ENCODE measurements at places on chromosomes 7 and 10.

DNA sequence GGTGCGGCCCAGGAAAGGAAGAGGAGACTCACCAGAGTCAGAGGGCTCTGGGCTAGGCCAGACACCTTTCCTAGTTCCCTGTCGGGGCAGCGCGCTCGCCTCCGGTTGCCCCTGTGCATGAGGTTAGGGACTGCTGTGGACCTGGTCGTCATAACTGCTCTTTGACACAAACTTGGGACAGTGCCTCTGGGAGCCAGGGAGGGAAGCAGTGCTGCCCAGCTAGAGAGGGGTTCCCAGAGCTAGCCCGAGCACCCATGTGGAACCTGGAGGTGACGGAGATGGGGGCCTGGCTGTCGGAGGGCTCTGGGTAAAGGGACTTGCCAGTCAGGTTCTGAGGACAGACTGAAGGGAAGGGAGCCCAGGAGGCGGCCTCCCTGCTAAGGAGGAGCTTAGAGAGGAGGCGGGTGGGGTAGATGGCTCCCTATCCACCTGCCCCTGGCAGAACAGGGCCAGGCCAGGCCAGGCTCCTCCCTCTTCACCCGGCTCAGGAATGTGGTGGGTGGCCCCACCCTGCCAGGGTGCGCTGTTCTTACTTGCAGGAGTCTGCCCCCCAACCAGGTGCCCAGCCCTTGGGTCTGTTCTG lies 29.7 kb downstream of the AGAP3 start:
- H3K27me3 ChIP-seq = peaks cover 4% of the 10 kb centered on the region
- peaks cover 9% of the 10 kb centered on the region for H3K4me1 ChIP-seq
- DNase-seq = peak; percentile 33

DNA sequence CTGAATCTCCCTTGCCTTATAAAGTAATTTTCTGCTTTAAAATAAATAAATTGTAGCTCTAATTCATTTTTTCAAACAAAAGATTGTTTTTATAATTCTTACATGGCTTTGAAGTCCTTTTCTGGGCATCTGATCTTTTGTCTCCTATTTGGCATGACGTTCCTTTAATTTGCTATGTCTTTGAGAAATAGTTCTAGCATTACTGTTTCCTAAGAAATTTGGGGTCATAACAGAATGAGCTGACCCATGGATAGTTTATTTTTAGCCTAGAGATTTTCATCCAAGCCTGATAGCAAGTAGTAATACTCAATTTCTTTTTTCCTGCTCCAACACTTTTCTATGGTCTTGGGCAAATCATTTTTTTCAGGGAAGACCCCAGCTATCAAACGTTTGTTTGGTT lies 31.4 kb downstream of the CCDC71L start:
- H3K4me1 ChIP-seq = peaks cover 12% of the 10 kb centered on the region
- H3K27ac ChIP-seq = no peak overlapping the region
- no peak overlapping the region for H3K4me3 ChIP-seq
- no peak for DNase-seq
- no peaks in the 10 kb centered on the region for H3K27me3 ChIP-seq

DNA sequence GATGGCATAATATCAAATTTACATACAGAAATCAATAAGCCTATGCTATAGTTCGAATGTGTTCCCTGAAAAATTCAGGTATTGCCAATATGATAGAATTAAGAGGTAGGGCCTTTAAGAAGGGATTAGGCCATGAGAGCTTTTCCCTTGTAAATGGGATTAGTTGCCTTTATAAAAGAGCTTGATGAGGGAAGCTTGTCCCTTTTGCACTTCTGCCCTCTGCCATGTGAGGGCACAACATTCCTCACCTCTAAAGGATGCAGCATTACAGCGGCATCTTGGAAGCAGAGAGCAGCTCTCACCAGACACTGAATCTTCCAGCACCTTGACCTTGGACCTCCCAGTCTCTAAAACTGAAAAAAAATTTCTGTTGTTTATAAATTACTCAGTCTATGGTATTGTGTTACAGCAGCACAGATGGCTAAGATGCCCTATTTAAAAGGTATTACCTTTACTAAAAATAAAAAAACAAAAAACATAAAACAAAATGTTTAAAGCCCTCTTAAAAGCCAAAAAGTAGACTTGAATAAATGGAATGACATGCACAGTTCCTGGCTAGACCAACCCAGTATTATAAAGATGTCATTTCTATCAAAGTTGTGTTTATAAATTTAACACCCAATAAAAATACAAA lies 909.6 kb downstream of the REEP3 start:
- no peak overlapping the region for H3K27ac ChIP-seq
- no peaks in the 10 kb centered on the region for H3K36me3 ChIP-seq
- DNase-seq = peak; percentile 27
- no peaks in the 10 kb centered on the region for H3K4me1 ChIP-seq

- H3K36me3 ChIP-seq = peaks cover 41% of the 10 kb centered on the region
- H3K27ac ChIP-seq = no peak overlapping the region
- H3K27me3 ChIP-seq = no peaks in the 10 kb centered on the region
- no peak overlapping the region for H3K4me3 ChIP-seq
These were observed 11.5 kb downstream of the AKR1B1 start for GRCh38 chr7:134447383-134447782.

- no peaks in the 10 kb centered on the region for H3K27me3 ChIP-seq
- no peaks in the 10 kb centered on the region for H3K4me1 ChIP-seq
- no peak overlapping the region for H3K4me3 ChIP-seq
- no peak overlapping the region for H3K27ac ChIP-seq
- no peak for DNase-seq
These were observed 211.0 kb downstream of the NEBL start for GRCh38 chr10:20686015-20686635.
